NCI-H1694 treated with DMSO at 0.1 percent for 48 hours (cell line): ENCODE measurements at places on chromosomes 13 and 19.

DNA sequence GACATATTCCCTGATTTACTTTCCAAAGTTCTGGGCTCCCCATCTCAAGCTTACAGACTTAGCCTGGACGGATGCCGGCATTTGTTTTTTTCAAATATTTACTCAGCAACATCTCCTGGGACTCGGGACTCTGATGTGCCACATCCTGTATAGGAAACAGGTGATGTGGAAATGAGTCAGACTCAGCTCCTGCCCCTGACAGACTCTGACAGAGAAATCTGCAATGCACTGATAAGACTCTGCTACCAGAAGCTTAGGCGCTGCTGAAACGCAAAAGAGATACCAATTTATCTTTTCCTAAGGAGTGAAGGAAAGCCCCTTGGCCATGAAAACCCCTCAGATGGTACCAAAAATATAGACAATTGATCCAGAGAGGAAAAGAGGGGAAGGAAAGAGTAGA lies 16.2 kb downstream of the LAIR2 start:
- no peak for DNase-seq

- no peak for DNase-seq
Measured at GRCh38 chr13:58843567-58843966, 1212.0 kb downstream of the PCDH17 start.

DNA sequence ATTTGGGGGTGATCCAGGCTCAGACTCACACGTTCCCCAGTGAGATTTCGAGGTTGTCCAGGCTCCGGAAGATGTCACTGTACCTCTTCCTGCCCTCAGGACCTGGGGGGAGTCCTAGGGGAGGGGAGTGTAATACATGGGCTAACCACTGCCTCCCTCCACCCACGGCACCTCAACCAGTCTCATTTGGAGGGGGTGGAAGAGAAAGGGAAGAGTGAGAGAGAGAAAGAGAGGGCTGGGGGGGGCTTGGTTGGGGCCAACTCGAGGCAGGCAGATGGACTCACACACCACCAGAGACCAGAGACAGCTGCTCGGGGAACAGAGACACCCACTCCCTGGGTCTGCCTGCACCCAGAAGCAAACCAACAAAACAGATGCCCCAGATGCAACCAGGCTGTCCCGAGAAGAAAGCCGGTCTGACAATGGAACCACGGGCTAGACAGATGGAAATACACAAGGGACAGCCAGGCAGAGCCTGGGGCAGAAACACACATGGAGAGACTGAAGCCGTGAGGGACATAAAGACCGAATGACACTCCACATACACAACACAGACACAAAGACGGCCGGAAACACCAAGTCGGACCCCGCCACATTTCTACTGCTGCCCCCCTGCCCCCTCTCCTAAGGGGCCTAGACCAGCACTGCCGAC lies 825 bp downstream of the GMIP start:
- DNase-seq = peak; percentile 63

DNA sequence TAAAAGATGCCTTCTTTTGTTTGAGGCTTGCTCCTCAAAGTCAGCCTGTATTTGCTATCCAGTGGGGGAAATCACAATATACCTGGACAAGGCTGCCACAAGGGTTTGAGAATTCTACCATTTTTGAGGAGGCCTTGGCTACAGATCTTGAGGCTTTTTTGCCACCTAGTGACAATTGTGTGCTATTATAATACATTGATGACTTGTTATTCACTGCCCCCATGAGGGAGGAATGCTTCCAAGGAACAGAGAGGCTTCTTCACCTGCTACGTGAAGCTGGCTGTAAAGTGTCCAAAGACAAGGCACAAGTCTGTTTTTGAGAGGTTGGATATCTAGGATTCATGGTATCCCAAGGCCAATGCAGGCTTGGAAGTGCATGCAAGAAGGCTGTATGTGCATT lies 72.5 kb downstream of the ZNF708 start:
- DNase-seq = no peak

GRCh38 chr13:44808185-44808584 lies 181.1 kb downstream of the NUFIP1 start:
- DNase-seq = no peak

GRCh38 chr13:24650161-24650560 lies 30.0 kb upstream of the ATP12A start:
- no peak for DNase-seq

DNA sequence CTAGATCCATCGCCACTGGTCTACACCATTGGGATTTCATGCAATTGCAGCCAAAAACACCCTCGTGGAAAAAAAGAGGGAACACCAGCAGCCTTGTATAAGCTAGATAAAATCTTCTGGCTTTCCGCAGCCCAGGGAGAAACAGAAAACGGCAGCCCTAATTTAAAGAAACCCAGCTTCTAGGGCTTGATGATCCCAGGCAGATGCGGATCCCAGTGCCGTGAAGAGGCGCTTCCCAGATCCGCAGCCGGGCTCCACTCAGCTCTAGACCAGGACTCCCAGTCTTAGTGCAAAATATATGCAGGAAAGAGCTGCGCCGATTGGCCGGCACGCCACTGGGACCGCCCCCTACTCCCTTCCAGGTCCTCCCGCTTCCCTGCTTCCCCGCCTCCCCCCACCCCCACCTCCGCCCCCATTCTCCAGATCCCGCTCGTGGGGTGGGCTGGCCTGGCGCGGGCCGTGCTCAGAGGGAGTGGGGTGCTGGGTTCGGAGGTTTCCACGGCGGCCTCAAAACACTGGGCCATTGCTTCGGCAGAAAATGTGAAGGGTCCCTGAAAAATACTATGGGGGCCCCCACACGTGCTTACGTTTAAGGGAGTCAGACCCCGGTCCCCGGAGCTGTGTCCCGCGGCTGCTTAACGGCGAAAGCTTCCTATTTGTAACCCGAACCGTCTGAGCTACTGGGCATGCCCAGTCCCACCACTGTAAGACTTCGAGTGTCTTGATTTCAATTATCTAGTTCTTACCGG lies 63.1 kb downstream of the SERP2 start:
- peak; percentile 85 for DNase-seq

GRCh38 chr13:64556376-64556775 lies 2673.8 kb downstream of the PCDH9 start:
- DNase-seq = no peak
